ENCODE measurements at places on chromosomes 13 and 19. TPM values are rescaled to one million over a fixed set of nuclear protein-coding genes. Genes with fewer than 3 reads are reported as not detected.

- DNase-seq = no peak
Measured at GRCh38 chr13:26831336-26831908, 70.8 kb upstream of the GPR12 start.

- DNase-seq = no peak
Measured at GRCh38 chr13:102776271-102776670, 2.7 kb upstream of the TEX30 start.

GRCh38 chr13:48542581-48543341 lies 9.9 kb upstream of the RCBTB2 start:
- DNase-seq = peak; percentile 79

Gene ZNF814
- total RNA-seq = 5.4 TPM

DNA sequence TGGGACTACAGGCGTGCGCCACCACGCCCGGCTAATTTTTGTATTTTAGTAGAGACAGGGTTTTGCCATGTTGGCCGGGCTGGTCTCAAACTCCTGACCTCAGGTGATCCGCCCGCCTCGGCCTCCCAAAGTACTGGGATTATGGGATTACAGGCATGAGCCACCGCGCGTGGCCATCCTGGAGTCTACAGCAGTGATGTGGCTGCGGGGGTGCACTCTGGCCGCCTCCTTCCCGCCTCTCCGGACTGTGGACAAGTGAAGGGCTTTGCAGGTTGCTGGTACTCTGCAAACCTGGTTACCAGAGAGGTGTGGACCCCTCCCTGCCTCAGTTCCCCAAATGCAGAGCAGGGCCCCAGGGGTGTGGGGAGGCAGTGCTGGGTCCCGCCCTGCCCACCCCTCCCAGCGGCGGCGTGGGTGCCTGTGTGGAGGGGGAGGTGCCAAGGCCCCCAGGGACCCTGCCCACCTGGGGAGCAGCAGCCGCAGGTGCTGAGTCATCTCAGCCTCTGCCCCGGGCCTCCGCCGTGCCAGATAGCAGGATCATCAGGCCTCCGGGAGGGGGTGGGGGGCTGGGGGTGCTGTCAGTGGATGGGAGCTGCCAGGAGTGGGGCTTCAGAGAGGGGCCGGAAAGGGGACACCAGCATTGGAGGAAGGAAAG lies 23.1 kb downstream of the ARID3A start:
- no peak for DNase-seq

- DNase-seq = no peak
Measured at GRCh38 chr13:49649244-49649962, 21.1 kb downstream of the ARL11 start.

GRCh38 chr13:49265822-49266221 lies 18.1 kb downstream of the CDADC1 start:
- DNase-seq = no peak

Gene PRR20E
- not detected for total RNA-seq

DNA sequence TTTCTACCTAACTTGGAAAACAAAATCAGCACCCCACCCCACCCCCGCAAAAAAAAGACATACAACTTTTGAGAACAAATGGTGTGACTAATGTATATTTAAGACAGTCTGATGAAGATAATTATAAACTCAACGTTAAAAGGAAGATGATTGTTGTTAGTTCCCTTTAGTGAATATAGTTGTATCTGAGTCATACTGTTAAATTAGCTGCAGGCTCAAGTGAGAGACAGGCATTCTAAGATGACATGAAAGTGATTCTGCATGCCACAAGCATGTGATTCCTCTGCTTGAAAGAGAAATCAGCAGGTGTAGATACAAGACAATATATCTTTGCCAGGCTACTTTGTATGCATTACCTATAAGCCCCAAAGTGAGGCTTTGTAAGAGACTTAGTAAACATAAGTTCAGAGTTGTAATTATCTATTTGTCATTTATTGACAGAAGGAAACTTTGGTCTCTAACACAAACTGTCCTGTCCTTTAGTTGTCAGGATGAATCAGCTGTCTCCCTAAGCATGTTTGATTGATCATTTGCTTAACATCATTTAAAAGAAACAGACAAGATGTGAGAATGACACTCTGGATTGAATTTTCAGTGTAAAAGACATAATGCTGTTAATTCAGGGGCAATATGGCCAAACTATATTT lies 319.4 kb upstream of the HTR2A start:
- no peak for DNase-seq

GRCh38 chr13:113446488-113446854 lies 6.8 kb downstream of the ADPRHL1 start:
- DNase-seq = no peak

Gene MATK
- total RNA-seq = 0.38 TPM

DNA sequence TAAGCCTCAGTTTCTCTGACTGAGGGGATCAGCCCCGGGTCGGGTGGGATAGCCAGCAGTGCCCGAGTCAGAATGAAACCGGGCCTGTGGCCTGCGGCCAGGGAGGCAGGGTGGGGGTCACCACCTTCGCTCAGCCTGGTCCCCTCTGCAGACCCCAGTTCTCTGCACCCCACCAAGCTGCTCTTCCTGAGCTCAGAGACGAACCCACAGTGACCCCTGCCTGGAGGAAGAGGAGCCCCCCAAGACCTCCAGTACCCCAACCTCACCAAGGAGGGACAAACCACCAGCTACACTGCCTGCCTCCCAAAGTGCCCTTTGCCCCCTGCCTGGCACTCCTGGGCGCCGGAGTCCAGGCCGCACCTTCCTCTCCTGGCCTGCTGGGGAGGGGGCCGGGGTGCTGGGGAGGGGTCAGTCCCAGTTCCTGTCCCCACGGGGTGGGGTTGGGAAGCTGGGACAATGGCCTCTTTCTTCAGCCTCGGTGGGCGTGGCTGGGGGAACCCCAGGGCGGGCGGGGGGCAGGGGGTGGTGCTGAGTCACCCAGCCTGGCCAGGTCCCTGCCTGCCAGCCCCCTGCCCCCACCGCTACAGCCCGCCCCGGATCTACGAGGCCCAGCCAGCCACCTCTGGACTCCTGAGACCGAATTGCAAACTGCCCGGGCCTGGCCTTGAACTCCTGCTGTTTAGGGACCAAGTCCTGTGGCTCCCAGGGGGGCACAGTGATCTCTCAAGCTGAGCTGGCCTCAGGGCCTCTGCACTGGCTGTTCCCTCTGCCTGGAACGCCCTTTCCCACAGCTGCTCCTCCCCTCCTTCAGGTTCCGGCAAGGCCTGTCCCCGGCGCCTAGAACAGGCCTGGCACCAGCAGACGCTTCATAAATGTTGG lies 14.3 kb downstream of the ZBTB7A start:
- DNase-seq = no peak

GRCh38 chr13:85833921-85834320 lies 34.7 kb upstream of the SLITRK6 start:
- no peak for DNase-seq

GRCh38 chr13:85728811-85729210 lies 70.4 kb downstream of the SLITRK6 start:
- DNase-seq = no peak

DNA sequence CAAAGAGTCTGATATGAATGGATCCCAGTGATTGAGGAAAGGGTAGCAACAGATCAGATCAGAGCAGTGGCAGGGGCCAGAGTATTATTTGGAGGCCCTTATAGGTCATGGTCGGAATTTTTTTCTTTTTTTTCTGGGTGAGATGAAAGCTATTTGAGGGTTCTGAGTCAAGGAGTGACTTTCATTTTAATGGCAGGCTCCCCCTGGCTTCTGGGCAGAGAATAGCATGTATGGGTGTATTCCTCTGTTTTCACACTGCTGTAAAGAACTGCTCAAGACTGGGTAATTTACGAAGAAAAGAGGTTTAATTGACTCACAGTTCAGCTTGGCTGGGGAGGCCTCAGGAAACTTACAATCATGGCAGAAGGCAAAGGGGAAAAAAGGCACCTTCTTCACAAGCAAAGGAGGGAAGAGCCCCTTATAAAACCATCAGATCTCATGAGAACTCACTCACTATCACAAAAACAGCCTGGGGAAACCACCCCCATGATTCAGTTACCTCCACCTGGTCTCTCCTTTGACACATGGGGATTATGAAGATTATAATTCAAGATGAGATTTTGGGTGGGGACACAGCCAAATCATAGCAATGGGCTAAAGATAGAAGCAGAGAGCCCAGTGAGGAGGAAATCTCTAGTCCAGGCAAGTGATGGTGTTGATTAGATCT lies 3.0 kb upstream of the SLC6A16 start:
- no peak for DNase-seq

Gene SYNE4
- 0.13 TPM for total RNA-seq

DNA sequence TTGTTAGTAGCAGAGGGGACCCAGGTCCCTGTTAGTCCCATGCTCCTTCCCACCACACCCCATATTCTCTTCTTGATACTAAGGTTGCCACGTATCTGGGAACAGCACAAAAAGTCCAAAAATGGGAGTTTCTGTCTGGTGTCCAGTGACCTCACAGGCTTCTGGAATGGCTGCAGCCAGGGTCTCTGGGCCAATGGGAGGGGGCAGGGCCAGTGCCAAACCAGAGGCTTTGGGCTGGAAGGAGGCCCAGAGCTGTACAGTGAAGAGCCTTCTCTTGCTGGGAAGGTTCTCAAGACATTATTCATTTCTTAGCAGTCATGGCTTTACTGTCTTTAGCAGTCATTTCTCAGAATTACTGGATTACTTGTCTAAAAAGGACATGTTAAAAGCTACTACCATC lies 119.2 kb downstream of the FRY start:
- peak; percentile 83 for DNase-seq

GRCh38 chr13:52091473-52091872 lies 37.4 kb downstream of the NEK5 start:
- DNase-seq = no peak

Gene STARD13
- 26.9 TPM for total RNA-seq

Gene ZNF471
- 7.2 TPM for total RNA-seq

- no peak for DNase-seq
Measured at GRCh38 chr13:84294576-84294975, 412.3 kb upstream of the SLITRK1 start.

DNA sequence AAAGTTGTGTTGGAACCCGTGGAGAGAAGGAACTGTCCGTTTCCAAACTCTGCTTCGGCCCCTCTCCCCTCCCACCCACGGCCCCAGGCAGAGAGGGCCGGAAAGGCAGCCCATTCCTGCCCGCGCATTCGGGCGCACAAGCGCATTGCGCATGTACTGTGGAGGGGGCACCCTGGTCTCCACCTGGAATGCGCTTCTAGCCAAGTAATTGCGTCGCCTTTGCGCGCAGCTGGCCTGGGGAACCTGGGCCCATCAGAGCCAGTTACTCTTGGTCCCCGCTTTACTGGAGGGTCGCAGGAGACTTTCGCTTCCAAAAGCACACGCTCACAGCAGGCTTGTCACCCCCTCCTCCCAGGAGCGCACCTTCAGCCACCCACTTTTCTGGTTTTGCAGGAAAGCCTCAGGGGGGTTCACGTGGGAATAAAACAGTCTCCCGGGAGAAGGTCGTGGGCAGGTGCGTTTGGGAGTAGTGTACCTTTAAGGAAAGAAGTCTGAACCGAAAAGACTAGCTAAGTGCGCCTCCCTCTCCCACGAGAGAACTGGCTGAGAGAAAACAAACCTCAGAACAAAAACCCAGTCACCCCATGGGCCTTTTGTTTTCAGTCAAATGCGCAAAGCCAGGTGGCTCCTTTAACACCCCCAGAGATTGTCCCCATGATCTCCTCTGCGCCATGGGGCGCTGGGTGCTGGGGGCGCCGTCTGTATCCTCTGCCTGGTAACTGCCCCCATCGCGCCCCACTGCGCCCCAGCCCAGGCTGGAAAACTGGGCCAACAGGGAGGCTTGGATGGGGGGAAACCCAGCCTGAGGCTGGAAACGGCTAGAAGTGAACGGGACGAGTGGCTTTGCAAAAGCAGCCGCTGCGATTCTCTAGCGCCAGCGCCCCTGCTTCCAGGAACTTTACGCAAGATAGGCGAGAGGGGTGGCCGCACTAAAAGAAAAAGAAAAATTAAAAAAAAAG lies 28.5 kb downstream of the GSX1 start:
- DNase-seq = no peak

Gene ACOD1
- not detected for total RNA-seq

DNA sequence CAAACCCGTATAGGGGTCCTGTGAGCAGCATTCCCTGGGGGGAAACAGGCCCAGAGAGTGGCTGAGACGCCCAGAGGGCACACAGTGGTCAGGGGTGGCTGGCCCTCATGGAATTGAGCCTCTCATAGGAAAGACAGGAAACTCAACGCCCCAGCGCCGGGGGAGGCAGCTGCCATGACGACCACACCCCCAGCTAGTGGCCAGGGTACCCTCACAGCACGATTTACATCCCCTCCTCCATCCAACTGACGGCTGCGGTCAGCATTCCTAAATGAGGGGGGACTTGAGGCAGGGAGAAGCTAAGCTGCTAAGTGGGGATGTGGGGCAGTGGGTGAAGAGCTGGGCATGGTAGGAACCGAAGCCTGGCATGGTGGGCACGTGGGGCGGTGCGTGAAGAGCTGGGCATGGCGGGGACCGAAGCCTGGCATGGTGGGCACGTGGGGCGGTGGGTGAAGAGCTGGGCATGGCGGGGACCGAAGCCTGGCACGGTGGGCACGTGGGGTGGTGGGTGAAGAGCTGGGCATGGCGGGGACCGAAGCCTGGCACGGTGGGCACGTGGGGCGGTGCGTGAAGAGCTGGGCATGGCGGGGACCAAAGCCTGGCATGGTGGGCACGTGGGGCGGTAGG lies 10.0 kb downstream of the MED16 start:
- DNase-seq = no peak

GRCh38 chr13:25692099-25692498 lies 320.3 kb downstream of the ATP8A2 start:
- DNase-seq = no peak

Gene APOE
- 26.6 TPM for total RNA-seq

DNA sequence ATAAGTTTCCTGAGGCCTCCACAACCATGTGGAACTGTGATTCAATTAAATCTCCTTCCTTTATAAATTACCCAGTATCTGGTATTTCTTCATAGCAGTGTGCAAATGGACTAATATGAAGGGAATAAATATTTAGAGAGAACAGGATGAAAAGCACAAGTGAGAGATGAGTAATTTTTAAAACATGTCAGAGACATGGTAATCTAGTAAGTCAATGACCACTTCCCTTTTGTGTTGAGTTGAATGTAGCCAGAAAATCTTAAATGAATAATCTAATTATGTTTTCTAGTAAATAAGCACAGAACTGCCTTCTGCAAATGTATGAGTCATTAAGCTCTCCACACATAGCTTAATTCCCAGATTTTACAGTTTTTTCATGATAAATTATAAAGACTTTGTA lies 524.1 kb upstream of the SLITRK5 start:
- DNase-seq = no peak

Gene NBEA
- 27.3 TPM for total RNA-seq

Gene VSTM1
- not detected for total RNA-seq

DNA sequence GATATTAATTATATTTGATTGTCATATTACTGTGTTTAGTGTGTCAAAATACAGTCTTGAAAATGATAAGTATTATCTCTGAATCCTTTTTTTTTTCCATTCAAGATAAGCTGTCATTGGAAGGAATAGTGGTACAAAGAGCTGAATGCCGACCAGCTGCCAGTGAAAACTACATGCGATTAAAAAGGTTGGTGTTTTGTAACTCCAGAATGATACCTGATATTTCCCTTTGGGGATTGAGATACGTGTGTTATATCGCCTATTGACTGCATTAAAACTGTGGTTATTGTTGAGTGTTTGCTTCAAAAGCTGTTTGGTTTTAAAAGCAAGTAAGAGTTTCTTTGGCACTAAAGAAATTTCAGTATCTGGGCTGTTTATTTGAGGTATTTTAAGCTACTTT lies 6.5 kb upstream of the KCTD4 start:
- no peak for DNase-seq
